Stimulated activated CD4-positive, alpha-beta T cell treated with anti-CD3 and anti-CD28 coated beads, Interleukin-4, amount 100 ng/mL, for 48 hours (primary cell): ENCODE measurements at places on chromosomes 4 and X.

- no peak for DNase-seq
Measured at GRCh38 chr4:145816091-145816490, 122.5 kb downstream of the ZNF827 start.

GRCh38 chr4:145076469-145076855 lies 21.5 kb downstream of the ANAPC10 start:
- DNase-seq: no peak

DNA sequence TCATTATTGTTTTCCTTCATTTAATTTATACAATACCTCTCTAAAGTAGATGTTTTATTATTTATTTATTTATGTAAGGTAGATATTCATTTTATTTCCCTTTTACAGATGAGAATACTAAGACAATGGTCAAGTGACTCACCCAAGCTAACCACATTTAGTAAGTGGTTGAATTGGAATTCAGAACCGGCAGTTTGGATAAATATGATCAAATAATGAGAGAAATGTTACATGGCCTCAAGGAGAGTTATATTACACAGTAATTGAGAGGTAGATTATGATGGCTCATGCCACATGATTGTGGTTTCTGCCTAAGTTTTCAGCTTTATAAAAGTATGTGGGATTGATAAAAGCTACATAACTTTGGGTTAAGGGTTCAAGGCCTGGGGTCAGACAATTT lies 239.4 kb upstream of the BOD1L1 start:
- DNase-seq: no peak

GRCh38 chr4:38769441-38769840 lies 13.3 kb downstream of the TLR10 start:
- no peak for DNase-seq

DNA sequence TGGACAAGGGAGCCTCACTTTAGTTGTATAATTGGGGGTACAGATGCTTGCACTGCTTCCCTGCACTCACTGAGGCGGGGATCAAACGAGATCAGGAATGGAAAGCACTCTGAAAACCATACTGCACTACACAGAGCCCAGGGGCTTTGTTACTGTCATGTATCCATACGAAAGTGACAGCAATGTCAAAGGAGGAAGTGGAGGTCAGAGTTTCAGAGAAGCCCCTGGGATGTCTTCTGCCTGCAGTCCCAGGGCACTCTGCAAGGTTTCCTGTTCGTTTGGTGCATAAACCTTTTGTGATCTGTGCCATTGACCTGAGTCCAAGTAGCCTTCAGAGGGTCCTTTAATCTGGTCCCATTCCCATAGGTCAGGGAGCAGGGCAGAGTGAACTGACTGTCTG lies 31.2 kb downstream of the RNF175 start:
- DNase-seq: no peak

DNA sequence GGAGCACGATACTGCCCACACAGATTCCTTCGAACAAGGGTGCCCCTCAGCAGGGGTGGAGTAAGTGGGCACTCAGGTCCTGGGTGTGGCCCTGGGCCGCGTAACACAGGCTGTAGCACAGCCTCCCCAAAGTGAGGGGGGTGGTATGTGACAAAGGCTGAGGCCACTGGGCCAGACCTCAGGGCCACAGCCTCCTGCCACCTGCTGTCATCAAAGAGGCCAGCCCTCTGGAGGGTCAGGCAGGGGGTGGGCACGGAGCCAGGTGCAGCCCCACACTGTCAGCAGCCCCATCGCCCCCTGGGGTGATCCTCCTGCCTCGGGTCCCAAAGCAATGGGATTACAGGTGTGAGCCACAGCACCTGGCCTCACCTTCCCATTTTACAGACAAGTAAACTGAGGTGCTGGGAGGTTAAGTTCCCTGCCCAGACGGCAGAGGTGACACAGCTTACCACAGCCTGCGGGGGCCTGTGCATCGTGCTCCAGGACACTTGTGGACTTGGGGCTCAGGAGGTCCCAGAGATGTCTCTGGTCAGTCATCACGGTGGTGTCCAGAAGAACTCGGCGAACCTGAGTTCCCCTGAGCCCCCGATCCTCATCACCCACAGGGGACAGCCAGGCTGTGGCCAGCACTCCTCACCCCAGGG lies 27.5 kb upstream of the MXD4 start:
- no peak for DNase-seq

GRCh38 chrX:97168646-97169045 lies 284.9 kb downstream of the RPA4 start:
- DNase-seq: no peak

DNA sequence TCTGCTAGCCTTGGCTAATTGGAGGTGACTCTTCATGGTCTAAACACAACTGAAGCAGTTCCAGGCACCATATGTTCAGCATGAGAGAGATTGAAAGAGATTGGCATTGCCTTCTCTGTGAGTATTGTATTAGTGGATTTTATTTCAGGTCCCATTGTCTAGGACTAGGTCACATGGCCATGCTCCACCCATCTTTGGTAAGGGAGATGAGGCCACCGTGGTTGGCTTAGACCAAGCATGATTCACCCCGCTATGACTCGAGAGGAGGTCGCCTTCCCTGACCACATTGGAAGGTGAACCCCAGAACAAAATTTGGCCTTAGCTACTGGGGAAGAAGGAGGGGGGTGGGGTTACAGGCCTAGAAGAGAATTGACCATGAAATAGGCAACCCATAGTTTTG lies 109.9 kb upstream of the BCOR start:
- DNase-seq: peak; percentile 15

DNA sequence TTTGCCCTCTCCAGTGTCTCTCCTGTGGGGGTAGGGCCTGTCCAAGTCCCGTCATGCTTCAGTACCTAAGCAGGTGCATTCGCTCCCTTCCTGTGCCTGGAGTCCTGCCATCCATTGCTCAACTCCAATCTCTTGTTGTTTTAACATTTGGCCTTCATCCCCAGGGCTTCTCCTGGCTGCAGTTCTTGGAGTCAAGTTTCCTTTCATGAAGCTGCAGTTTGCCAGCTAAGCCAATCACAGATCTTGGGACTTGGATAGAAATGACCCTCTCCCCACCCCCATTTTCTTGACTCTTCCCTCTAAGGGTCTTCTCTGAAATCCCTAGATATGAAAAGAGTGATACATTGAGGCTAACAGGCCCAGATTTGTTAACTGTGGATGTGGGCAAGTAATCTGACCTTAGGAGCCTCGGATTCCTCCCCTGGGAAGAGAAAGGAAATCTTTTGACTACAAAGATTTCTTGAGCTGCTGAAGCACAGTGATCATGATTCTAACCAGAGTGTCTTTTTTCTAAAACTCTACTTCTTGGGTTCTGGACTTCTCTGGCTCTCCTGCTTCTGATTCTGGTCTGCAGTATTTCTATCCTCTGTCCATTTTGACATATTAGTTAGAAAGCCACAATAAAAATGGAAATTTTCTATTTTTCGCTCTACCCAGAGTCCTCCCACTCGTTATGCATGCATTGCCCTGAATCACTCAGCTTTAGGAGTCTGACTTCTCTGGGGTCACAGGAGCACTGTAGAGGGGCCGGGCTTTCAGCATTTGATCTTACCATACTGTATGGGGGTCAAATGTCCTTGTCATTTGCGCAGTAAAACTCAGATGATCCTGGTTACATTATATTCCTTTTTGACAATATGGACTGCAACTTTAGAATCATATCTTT lies 61.0 kb downstream of the CHRNA9 start:
- no peak for DNase-seq

- DNase-seq: no peak
Measured at GRCh38 chr4:176875446-176875930, 82.8 kb upstream of the VEGFC start.

GRCh38 chrX:22047468-22047867 lies 15.3 kb downstream of the PHEX start:
- DNase-seq: no peak

GRCh38 chr4:11914406-11914805 lies 485.7 kb upstream of the HS3ST1 start:
- no peak for DNase-seq

DNA sequence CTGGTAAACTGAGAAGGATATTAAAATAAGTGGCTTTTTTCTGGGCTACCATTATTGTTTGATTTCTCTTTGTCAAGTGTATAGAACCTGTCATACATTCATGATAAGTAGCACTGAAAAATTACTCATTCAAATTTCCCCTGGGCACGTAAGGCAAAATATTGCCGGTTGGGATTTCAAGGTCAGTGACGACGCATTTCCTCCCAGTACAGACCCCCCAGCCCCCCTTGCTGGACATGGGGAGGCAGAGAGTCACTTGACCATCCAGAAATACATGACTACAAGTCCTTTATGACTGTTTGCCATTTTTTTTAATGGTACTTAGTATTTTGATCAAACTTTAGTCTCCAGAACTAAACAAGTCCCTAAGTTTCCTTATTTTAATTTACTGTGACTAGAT lies 6.8 kb upstream of the MND1 start:
- no peak for DNase-seq

- no peak for DNase-seq
Measured at GRCh38 chrX:119393144-119393543, 6.0 kb upstream of the SLC25A43 start.

DNA sequence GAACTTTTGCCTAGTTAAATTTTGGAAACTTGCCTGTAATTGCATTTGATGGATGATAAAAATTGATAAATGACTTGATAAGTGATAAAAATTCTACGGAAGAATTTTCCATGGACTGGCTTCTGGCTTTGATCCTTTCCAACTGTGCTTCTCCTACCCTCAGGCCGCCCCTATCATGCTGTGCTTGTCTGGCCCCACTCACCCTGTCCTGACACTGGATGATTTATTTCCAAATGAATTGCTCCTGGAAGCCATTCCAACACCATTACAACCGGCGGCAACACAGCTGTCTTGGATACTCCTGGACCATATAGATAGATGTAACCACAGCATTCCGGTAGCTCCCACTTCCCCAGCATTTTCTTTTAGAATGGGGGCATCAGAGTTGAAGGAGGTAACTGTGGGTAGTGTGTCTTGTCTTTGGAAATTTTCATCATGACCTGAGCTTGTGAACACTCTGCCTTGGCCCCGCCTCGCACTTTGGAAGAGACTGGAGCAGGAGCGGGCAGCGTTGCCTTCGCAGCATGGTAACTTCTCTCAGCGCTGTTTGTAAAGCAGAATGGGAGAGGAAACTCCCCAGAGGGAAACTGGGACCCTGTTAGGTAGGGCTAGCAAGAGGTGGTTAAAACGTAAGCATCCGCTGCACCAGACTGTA lies 77.4 kb downstream of the TBL1X start:
- DNase-seq: no peak

DNA sequence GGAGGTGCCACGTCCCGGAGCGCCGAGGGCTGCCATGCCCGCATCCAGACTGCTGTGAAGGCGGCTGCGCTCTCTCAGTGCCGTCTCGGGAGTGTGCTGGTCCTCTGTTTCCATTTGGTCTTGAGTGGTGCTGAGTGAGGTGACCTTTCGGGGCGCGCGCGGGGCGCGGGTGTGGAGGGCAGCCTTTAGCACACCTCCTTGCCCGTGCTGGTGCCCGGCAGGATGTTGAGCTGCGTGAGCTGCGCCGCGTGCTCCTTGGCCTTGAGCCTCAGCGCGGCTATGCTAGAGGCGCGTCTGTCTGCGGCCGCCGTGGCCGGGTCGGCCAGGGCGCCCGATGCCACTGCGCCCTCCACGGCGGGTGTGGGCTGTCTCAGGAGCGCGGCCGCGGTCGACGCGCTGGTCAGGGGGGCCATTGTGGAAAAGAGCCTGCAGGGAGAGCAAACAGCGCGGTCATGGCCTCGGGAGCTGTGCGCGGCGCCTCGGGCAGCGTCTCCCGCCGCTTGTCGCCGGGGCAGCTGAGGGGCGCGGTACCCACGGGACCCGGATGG lies 11.2 kb downstream of the ARX start:
- DNase-seq: no peak

DNA sequence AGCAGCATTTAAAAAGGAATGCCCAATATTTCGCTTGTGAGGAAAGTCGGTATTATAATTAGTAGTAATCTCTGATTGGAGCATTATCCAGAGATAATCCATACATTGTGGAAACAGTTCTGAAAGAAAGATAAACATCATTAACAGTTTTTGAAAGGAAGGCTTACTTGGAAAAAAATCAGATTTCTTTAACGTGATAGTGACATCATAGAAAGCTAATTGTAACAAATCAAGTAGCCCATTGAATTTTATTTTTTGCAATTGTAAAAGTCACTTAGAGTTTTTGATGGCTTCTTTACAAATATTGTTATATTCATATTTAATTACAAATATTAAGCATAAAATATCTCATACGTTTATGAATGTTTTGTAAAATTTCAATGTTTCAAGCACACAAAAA lies 11.6 kb upstream of the NR3C2 start:
- DNase-seq: no peak

DNA sequence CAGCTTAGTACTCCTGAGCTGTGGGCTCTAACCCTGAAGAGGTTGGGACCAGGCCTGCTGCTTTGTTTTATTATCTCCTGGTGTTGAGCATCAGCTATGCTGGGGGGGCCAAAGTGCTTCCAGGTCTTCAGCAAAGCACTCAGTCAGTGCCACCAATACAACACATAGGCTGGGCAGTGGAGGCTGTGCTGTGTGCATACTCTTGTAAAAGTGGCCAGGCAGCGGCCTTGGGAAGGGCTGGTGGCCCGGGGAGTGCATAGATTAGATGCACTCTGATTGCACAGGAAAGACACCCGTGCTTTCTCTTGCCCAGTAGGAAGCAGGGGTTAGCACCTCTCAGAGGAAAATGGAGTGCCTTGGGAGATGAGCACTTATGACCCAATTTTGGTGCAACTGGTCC lies 534.0 kb downstream of the ARAP2 start:
- no peak for DNase-seq

DNA sequence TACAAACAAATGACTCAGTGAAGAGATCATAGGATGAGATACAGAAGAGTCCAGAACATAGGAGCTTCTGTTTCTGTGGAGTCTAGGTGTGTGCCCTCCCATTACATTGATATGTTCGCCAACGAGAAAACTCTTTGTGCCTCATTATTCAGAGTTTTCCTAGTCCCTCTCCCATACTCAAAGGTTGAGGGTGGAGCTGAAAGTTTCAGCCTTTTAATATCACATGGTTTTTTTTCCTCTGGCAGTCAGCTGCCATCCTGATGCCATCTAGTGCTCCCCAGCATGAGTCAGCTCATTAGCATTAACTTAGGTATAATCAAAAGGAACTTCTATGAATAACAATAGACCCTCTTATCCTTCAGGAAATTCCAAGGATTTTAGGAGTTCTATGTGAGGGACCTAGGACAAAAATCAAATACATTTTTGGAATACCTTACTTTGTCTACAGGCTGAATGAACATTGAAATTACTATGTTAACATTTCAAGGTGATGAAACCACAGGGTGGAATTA lies 559.6 kb upstream of the AMOT start:
- no peak for DNase-seq

- DNase-seq: no peak
Measured at GRCh38 chr4:178003098-178003657, 560.9 kb upstream of the AGA start.

- no peak for DNase-seq
Measured at GRCh38 chrX:1661048-1661921, 46.4 kb downstream of the ASMT start.
